ENCODE measurements at places on chromosomes 5 and 9.

GRCh38 chr9:33867747-33868439 lies 50.9 kb downstream of the UBE2R2 start:
- no peak overlapping the region for H3K4me3 ChIP-seq
- no peaks in the 10 kb centered on the region for H3K4me1 ChIP-seq
- H3K36me3 ChIP-seq, result no peaks in the 10 kb centered on the region
- no peak overlapping the region for H3K27ac ChIP-seq
- H3K27me3 ChIP-seq, result no peaks in the 10 kb centered on the region

GRCh38 chr5:125310749-125311148 lies 564.3 kb upstream of the ZNF608 start:
- no peak overlapping the region for H3K27ac ChIP-seq
- H3K4me1 ChIP-seq, result peaks cover 7% of the 10 kb centered on the region
- H3K4me3 ChIP-seq, result no peak overlapping the region

DNA sequence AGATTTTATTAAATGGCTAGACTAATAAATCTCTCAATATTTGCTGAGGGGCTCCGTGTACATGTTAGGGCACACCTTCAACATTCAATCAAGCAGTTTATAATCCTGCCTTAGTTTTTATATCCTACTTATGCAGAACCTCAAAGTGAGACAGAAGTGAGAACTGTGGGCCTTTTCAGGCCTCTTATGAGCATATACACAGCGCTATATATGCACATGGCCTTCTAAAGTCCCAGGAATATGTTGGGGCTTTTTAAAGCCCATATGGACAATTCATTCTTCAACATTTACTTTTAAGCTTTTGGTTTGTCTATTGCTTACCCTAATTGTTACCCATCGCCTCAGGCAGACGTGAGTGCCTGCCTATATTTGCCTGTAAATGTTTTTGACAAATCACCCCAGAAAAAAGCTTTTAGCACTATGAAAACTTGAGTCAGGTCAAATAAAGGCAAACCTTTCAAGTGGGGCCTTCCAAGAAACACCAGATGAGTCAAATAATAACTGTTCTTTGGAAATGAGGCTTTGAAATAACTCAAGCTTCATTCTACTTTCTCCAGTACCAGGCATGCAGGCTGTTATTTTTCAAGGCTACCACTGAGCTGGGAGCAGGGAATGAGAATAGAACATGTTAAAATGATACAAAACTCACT lies 58.2 kb downstream of the ESM1 start:
- H3K4me3 ChIP-seq, result no peak overlapping the region
- no peaks in the 10 kb centered on the region for H3K4me1 ChIP-seq
- H3K36me3 ChIP-seq, result no peaks in the 10 kb centered on the region
- H3K27ac ChIP-seq, result no peak overlapping the region
- no peaks in the 10 kb centered on the region for H3K27me3 ChIP-seq

DNA sequence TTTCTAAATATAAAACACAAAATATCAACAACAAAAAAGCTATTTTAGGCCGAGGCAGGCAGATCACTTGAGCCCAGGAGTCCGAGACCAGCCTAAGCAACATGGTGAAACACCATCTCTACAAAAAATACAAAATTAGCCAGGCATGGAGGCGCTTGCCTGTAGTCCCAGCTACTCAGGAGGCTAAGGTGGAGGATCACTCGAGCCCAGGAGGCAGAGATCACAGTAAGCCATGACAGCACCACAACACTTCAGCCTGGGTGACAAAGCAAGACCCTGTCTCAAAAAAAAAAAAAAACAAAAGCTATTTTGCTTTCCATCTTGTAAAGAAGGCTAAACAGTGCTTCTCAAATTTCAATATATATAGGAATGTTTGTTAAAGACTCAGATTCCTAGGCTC lies 11.3 kb downstream of the C5orf15 start:
- DNase-seq, result no peak
- H3K4me3 ChIP-seq, result no peak overlapping the region
- no peak overlapping the region for H3K27ac ChIP-seq
- no peaks in the 10 kb centered on the region for H3K27me3 ChIP-seq
- peaks cover 18% of the 10 kb centered on the region for H3K36me3 ChIP-seq

DNA sequence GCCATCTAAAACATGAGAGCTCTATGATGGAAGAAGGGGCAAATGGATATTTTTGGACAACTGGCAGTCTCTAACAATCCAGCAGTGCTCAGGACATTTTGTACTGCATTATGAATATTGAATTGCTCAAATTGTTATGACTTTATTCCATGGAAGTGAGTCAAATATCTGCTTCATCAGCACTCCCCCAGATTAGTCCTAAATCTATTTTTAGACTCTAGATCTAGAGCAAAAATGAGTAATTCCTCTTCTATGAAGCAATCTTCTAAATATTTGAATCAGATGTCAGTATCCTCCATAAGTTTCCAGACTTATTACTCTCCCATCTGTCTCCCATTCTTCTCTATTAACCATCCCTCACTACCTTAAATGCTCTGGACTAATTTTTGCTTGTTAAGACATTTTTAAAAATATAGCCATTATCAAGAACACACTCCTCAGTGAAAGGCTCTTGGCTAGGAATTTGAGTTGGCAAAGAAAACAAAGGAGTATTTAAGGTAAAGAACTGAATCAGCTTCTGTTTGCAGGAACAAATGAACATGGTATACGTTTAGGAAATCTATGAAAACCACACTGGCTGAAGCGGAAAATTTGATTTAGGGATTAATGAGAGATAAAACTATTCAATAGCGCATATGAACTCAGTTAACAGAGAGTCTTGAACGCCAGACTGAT lies 300.9 kb downstream of the MCTP1 start:
- no peaks in the 10 kb centered on the region for H3K36me3 ChIP-seq
- H3K4me3 ChIP-seq, result no peak overlapping the region
- no peak for DNase-seq
- no peak overlapping the region for H3K27ac ChIP-seq

DNA sequence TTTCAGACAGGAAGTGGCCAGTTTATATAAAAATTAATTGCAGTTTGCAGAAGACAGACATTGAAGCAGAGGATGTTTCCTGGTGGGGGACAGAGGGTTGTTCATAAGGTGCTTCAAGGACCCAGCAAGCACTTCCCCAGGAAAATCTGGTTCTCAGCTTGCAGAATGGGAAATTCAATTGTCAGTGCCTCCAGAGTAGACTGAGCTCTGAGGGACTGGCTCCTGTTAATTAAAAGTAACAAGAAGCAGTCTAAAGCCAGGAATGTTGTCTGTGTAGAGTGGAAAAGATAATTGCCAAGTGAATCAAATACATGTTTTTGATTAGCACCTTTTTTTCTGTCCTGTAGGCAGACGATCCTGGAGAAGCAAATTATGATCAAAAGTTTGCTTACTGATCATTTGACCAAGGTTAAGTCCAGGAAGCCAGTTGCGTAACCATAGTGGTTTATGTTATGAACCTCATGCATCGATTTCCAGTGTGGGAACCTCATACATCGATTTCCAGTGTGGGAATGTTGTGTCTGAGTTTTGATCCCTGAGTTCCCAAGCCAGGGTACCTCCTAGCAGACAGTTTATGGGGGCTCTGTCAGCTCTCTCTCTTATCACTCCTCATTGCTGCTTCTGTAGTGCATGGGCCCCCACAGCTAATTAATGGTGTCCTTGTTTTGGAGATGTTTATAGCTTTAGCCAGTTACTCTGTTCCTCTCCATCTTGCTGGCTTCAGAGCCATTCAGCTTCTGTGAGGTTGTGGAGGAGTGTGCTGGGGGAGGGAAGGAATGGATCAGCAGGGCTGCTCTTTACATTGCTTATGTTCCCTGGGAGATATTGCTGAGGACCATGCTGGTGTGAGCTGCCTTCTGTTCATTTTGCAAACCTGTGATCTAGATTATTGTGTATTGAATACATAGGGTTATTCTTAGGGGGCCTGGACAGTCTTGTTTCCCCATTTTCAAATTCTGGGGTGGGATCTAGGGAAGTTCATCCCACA lies 17.1 kb downstream of the MSANTD3 start:
- no peaks in the 10 kb centered on the region for H3K27me3 ChIP-seq
- 0 out of 2 replicates have a peak, but pooled peaks cover 3% of the 10 kb centered on the region for H3K36me3 ChIP-seq
- peaks cover 17% of the 10 kb centered on the region for H3K4me1 ChIP-seq
- no peak overlapping the region for H3K27ac ChIP-seq
- no peak overlapping the region for H3K4me3 ChIP-seq

GRCh38 chr5:102307232-102307631 lies 11.1 kb upstream of the SLCO4C1 start:
- no peak for DNase-seq
- no peak overlapping the region for H3K27ac ChIP-seq
- no peaks in the 10 kb centered on the region for H3K36me3 ChIP-seq
- no peaks in the 10 kb centered on the region for H3K4me1 ChIP-seq
- no peak overlapping the region for H3K4me3 ChIP-seq
- no peaks in the 10 kb centered on the region for H3K27me3 ChIP-seq

- H3K4me3 ChIP-seq, result no peak overlapping the region
- no peaks in the 10 kb centered on the region for H3K27me3 ChIP-seq
- peak; percentile 69 for DNase-seq
- peaks cover 7% of the 10 kb centered on the region for H3K4me1 ChIP-seq
- no peaks in the 10 kb centered on the region for H3K36me3 ChIP-seq
Observed at GRCh38 chr9:108676355-108676754, 179.4 kb downstream of the ACTL7B start.

DNA sequence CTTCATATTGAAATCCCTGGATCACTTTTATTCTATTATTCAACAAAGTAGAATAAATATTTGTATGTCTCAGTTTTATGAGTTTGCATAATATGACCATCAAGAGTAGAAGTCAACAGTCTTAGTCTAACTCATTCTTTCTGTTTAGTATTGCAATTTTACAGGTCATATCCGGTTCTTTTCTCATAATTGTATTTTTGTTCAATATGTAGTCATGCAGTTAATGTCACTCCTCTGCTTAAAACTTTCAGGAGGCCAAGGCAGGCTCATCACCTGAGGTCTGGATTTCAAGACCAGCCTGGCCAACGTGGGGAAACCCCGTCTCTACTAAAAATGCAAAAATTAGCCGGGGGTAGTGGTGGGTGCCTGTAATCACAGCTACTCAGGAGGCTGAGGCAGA lies 148.4 kb upstream of the TRPM3 start:
- H3K27me3 ChIP-seq, result no peaks in the 10 kb centered on the region
- no peak overlapping the region for H3K4me3 ChIP-seq
- H3K36me3 ChIP-seq, result no peaks in the 10 kb centered on the region
- 0 out of 2 replicates have a peak, but pooled peaks cover 6% of the 10 kb centered on the region for H3K4me1 ChIP-seq
- no peak overlapping the region for H3K27ac ChIP-seq

GRCh38 chr9:127202461-127203169 lies 62.0 kb upstream of the GARNL3 start:
- no peaks in the 10 kb centered on the region for H3K36me3 ChIP-seq
- H3K27me3 ChIP-seq, result no peaks in the 10 kb centered on the region
- no peak overlapping the region for H3K27ac ChIP-seq
- DNase-seq, result no peak
- H3K4me1 ChIP-seq, result peaks cover 4% of the 10 kb centered on the region
